ENCODE measurements at places on chromosomes 7 and 10. TPM values are rescaled to one million over a fixed set of nuclear protein-coding genes. Genes with fewer than 3 reads are reported as not detected.

LIPN gene
- not detected for total RNA-seq

CLEC2L gene
- total RNA-seq, result not detected

CHN2 gene
- total RNA-seq, result 0.71 TPM

CUZD1 gene
- 0.55 TPM for total RNA-seq

AGR3 gene
- not detected for total RNA-seq

MALRD1 gene
- 1.00 TPM for total RNA-seq

LIPJ gene
- under 0.01 TPM for total RNA-seq

FAM180A gene
- 5.5 TPM for total RNA-seq

UPP1 gene
- 7.3 TPM for total RNA-seq

ZNF736 gene
- 5.5 TPM for total RNA-seq

RBP3 gene
- under 0.01 TPM for total RNA-seq

CALN1 gene
- total RNA-seq, result not detected

TUBB8 gene
- total RNA-seq, result under 0.01 TPM

ZNF425 gene
- 5.8 TPM for total RNA-seq

MPP7 gene
- 0.28 TPM for total RNA-seq

PTF1A gene
- not detected for total RNA-seq

CRHR2 gene
- not detected for total RNA-seq

INHBA gene
- total RNA-seq, result 38.9 TPM

CHCHD2 gene
- 240 TPM for total RNA-seq

SFTPD gene
- not detected for total RNA-seq

TMEM140 gene
- 14.6 TPM for total RNA-seq

PRPS1L1 gene
- total RNA-seq, result 0.09 TPM

MKRN1 gene
- total RNA-seq, result 67.7 TPM

LHFPL3 gene
- total RNA-seq, result not detected

NPC1L1 gene
- 0.14 TPM for total RNA-seq

BLOC1S2 gene
- total RNA-seq, result 50.9 TPM

DYNC1I1 gene
- 0.83 TPM for total RNA-seq

TEX47 gene
- not detected for total RNA-seq

INSYN2A gene
- 0.55 TPM for total RNA-seq

CACNB2 gene
- total RNA-seq, result 9.0 TPM

OR2A12 gene
- total RNA-seq, result not detected

VAX1 gene
- total RNA-seq, result not detected

SYT15 gene
- total RNA-seq, result 0.92 TPM

MRLN gene
- not detected for total RNA-seq

NODAL gene
- total RNA-seq, result not detected

FAM25A gene
- not detected for total RNA-seq

AOC1 gene
- not detected for total RNA-seq

TAS2R41 gene
- total RNA-seq, result not detected

MEIG1 gene
- not detected for total RNA-seq

KEL gene
- total RNA-seq, result not detected

HOXA11 gene
- total RNA-seq, result 9.6 TPM

NEUROG3 gene
- total RNA-seq, result not detected

ZC3HAV1 gene
- 25.9 TPM for total RNA-seq

GPR26 gene
- total RNA-seq, result not detected

UCN3 gene
- not detected for total RNA-seq

FAM185A gene
- total RNA-seq, result 7.8 TPM

CDHR3 gene
- 3.8 TPM for total RNA-seq

UTF1 gene
- not detected for total RNA-seq

RPEL1 gene
- total RNA-seq, result under 0.01 TPM

FAM25G gene
- not detected for total RNA-seq

NPY4R2 gene
- 0.28 TPM for total RNA-seq
